Thoracic aorta (tissue), 2 donors: ENCODE measurements at places on chromosomes 5 and 9.
A peak's percentile ranks its signal among the peaks of the same experiment; 100 is the strongest.

DNA sequence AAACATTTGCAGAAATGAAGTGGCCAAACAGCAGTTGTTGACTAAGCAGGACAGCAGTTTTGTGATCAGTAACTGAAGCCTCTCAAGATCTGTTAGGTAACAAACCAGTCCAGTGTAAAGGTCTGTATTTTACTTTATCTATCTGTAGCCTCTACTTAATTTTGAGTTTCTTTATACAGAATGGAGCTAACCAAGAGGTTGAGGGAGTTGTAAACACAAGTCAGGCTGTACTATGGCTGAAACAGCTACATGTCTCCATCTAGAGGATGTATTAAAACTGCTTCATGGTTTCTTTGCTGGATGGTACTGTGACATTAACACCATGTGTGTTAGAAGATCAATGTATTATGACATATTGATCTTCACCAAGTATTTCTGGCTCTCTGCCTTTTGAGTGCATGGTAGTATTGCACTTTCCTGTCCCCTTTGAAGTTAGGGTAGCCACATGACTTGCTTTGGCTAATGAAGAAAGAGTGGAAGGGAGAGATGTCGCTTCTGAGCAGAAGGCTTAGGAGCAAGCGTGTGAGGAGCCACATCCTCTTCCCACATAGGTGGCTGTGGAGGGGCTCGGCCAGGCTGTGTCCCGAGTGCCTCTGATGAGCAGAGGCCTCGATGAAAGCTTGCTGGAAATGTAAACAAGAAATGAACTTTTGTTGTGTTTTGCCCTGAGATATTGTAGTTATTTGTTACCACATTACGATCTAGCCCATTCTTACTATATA is 105.6 kb upstream of the PCA3 start:
- no peak overlapping the region for H3K4me3 ChIP-seq
- H3K27ac ChIP-seq, result peak overlapping the region; percentile 28
- no peak for DNase-seq
- no peaks in the 10 kb centered on the region for H3K27me3 ChIP-seq
- peaks cover 28% of the 10 kb centered on the region for H3K4me1 ChIP-seq

DNA sequence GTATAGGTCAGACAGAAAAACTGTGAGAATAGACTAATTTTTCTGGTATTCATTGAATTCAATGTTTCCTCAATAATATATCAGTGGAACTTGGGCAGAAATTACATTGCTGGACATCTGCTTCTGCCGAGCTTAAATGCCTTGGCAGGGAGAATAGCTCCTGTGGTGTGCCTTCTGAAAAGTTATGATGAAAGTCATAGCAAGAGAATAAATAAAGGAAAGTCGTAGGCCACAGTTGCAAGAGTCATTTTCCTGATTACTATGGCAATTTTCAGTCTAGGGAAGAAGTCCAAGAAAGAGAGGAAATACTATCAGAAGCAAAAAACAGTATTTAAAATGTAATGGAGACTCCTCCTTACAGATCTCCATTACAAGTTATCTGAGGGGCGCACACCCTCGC is 1596.1 kb upstream of the WWC1 start:
- H3K4me1 ChIP-seq, result no peaks in the 10 kb centered on the region
- no peak for DNase-seq
- no peaks in the 10 kb centered on the region for H3K27me3 ChIP-seq

- no peaks in the 10 kb centered on the region for H3K4me1 ChIP-seq
- no peak overlapping the region for H3K4me3 ChIP-seq
- H3K36me3 ChIP-seq, result no peaks in the 10 kb centered on the region
- DNase-seq, result no peak
Measured at GRCh38 chr9:341634-342421, 127.2 kb downstream of the DOCK8 start.

DNA sequence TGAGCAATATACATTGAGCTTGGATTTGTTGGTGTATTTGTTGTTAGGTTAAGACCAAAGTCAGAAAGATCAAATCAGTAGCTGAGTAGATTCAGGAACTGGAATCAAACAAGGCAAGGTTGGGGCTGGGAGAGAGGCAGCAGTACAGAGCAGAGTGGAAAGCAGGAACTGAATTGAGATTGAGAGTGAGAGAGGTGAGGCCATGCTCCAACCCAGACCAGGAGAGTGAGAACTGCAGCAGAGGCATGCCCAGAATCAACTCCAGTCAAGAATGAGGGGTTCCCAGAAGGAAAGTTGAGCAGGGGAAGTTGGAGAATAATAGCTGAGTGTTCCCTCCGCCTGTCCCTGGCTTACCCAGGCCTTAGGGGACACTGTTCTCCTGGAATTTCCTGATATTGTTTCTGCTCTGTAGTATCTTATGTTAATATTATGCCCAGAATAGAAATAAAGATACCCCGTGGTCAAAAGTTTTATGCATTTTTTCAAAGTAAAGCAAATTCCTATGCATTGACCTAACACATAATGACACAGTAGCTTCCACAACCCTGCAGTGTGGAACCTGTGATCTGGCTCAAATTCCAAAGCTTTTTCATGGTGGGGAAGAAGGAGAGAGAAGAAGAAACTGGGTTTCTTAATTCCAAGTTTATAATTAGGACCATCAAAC is 82.7 kb downstream of the SV2C start:
- no peak overlapping the region for H3K27ac ChIP-seq
- DNase-seq, result no peak
- no peak overlapping the region for H3K4me3 ChIP-seq
- H3K27me3 ChIP-seq, result no peaks in the 10 kb centered on the region

GRCh38 chr5:127744241-127744640 is 41.0 kb downstream of the CCDC192 start:
- H3K27ac ChIP-seq, result no peak overlapping the region
- H3K4me3 ChIP-seq, result no peak overlapping the region
- H3K36me3 ChIP-seq, result no peaks in the 10 kb centered on the region

DNA sequence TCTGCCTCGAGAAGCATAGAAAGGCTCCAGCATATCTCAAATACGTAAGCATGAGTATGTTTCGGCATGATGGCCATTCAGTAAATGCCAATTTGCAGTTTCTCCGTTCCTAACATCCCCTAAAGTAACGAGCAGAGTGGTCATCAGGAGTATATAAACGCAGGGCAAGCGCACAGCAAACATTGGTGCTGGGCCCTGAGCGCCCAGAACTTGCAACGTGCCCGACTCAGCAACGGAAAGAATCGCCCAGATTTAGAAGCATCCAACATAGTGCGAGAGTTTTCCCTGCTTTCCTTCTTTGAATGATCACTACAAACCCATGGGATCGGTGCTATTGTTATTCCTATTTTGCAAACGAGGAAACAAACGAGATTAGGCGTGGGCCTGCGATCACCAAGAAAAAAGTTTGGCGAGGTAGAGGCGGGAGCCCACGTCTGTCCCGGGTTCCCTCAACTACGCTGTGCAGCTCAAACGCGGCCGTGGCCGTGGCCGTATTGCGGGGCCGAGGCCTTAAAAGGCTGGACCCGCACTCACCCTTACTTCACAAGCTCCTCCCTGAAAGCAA is 505 bp downstream of the RPS14 start:
- H3K36me3 ChIP-seq, result peaks cover 36% of the 10 kb centered on the region
- H3K27ac ChIP-seq, result peak overlapping the region; percentile 92
- DNase-seq, result no peak
- H3K4me3 ChIP-seq, result peak overlapping the region; percentile 90

GRCh38 chr9:5113994-5114748 is 71.3 kb downstream of the INSL6 start:
- no peak overlapping the region for H3K4me3 ChIP-seq
- no peak overlapping the region for H3K27ac ChIP-seq
- no peaks in the 10 kb centered on the region for H3K4me1 ChIP-seq
- H3K27me3 ChIP-seq, result no peaks in the 10 kb centered on the region
- peaks cover 24% of the 10 kb centered on the region for H3K36me3 ChIP-seq
- no peak for DNase-seq

- peaks cover 18% of the 10 kb centered on the region for H3K4me1 ChIP-seq
Measured at GRCh38 chr5:54785729-54786591, 199.4 kb downstream of the ESM1 start.

GRCh38 chr9:79396168-79396567 is 175.6 kb upstream of the TLE4 start:
- no peak overlapping the region for H3K27ac ChIP-seq
- H3K36me3 ChIP-seq, result no peaks in the 10 kb centered on the region
- H3K4me1 ChIP-seq, result no peaks in the 10 kb centered on the region
- H3K4me3 ChIP-seq, result no peak overlapping the region
- DNase-seq, result no peak

DNA sequence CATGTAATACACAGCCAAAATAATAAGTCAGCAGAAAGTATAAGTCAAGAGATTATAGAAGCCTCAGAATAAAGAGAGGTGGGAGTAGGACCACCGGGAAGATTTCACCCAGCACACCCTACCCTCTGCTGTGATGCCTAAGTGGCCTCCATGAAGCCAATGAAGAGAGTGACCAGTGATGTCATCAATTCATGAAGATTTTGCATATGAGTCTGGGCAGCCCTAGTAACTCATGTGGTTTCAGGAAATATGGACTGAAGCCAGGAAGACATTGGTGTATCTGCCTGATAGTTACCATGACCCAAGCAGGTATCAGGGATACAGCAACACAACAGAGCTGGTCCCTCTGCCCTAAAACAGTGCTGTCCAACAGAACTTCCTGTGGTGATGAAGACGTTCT is 135.3 kb downstream of the ADAMTS12 start:
- no peaks in the 10 kb centered on the region for H3K36me3 ChIP-seq
- DNase-seq, result no peak
- H3K27ac ChIP-seq, result no peak overlapping the region
- H3K27me3 ChIP-seq, result no peaks in the 10 kb centered on the region
- H3K4me3 ChIP-seq, result no peak overlapping the region

DNA sequence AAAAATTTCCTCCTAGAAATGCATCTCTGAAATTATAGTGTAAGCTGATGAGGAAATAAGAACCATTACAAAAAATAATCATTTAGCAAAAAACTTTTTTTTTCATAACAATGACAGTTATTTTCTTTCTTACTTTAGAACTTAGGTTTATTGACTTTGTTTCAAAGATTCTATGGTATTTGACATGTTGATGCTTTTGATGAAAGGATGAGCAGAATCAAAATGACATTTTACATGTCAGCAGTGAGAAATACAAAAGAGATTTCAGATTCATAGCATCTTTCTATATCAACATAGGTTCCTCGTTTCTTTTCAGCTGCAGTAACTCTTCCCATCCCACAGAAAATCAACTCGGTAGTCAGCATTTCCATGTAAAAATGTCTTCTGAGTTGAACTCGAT is 1226.6 kb upstream of the C9orf72 start:
- H3K27me3 ChIP-seq, result no peaks in the 10 kb centered on the region
- H3K27ac ChIP-seq, result no peak overlapping the region
- H3K36me3 ChIP-seq, result no peaks in the 10 kb centered on the region
- no peak for DNase-seq
- H3K4me3 ChIP-seq, result no peak overlapping the region
- no peaks in the 10 kb centered on the region for H3K4me1 ChIP-seq
